NCI-H1436 treated with DMSO at 0.1 percent for 48 hours (cell line): ENCODE measurements at places on chromosomes 7 and 10.

GRCh38 chr10:67818323-67818722 lies 19.7 kb downstream of the DNAJC12 start:
- peak; percentile 84 for DNase-seq

GRCh38 chr7:119888251-119888650 lies 384.7 kb upstream of the KCND2 start:
- DNase-seq, result no peak

DNA sequence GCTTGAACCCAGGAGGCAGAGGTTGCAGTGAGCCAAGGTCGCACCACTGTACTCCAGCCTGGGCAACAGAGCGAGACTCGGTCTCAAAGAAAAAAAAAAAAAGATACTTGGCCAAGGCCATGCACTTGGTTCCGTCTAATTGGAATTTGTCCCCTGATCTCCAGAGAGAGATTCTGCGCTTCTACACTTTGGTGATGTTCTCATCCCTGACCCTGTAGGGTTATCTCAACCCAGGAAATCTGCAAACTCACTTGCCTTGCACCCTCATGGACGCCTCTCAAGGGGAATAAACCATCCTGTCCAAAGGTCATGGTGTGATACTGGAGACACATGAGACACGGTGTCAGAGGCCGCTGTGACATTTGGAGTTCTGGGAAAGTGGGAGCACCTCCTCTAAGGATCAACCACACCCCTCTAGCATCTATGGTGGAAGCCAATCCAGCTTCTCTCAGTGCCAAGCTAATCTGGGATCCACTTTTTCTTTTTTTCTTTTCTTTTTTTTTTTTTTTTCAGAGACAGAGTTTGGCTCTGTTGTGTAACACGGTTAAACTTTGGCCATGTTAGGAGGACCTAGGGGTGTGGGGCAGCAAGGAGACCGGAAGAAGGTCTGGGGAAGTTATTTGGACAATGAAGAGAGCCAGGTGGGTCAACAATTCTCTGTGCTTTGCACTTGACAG lies 7.8 kb upstream of the POR start:
- DNase-seq, result no peak

- no peak for DNase-seq
Observed at GRCh38 chr10:662686-663465, 26.6 kb downstream of the DIP2C start.

DNA sequence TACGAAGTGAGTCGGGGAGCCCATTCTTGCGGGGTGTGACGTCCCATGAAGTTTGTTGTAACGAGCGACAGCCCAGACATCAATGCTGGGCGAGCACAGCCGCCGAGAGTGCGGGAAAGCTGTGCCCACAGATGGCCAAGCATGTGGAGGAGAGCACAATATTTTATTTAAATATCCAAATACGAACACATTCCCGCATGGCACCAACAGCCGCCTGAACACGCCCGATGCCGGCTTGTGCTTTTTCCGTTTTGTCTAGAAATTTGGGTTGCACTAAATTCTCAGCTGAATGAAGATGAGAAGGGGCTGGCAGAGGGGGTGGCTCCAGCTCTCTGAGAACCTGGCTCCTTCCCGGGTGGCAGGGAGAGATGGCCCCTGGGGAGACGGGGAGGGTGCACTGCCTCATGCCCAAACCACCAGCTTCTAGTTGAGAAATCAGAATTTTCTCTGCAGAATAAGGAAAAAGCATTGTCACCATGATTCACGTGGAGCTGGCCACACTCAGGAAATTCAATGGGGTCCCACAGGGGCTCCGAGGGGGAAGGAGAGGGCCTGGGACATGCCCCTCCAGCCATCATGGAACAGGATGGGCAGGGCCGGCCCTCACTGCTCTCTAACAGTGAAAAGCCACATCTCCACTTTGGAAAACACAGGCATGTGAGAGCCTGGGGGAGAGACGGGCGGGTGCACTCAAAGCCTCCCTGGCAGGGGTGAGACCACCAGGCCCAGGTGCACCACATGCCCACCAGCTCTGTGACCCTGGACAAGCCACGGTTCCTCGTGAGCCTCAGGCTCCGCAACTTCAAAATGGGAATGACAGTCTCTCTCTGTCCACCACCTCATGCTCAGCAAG lies 48.3 kb downstream of the EBF3 start:
- no peak for DNase-seq

DNA sequence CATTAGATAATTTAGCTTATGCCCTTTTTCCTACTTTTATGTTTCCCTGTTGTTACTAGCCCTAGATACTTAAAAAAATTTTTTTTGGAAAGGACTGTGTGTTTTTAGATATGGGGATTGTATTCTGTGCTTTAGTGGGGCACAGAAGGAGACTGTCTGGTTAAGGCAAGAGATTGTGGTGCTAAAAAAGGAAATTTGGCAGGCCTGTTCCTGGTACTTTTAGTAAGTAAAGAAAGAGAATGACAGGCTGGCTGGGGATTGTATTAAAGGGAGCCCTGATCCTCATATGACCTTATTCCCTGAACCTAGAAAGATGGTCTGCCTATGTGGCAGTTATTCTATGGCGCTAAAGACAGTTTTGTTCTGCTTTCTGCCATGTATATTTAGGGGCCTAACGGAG lies 74.8 kb downstream of the AUTS2 start:
- no peak for DNase-seq

- DNase-seq, result no peak
Observed at GRCh38 chr7:45073031-45073785, 15.6 kb downstream of the NACAD start.

- no peak for DNase-seq
Observed at GRCh38 chr10:7606951-7607404, 59.8 kb downstream of the ITIH5 start.

GRCh38 chr10:70699659-70700174 lies 27.4 kb downstream of the ADAMTS14 start:
- no peak for DNase-seq
